Pancreas (tissue), 10 donors: ENCODE measurements at places on chromosomes 3 and 15.

DNA sequence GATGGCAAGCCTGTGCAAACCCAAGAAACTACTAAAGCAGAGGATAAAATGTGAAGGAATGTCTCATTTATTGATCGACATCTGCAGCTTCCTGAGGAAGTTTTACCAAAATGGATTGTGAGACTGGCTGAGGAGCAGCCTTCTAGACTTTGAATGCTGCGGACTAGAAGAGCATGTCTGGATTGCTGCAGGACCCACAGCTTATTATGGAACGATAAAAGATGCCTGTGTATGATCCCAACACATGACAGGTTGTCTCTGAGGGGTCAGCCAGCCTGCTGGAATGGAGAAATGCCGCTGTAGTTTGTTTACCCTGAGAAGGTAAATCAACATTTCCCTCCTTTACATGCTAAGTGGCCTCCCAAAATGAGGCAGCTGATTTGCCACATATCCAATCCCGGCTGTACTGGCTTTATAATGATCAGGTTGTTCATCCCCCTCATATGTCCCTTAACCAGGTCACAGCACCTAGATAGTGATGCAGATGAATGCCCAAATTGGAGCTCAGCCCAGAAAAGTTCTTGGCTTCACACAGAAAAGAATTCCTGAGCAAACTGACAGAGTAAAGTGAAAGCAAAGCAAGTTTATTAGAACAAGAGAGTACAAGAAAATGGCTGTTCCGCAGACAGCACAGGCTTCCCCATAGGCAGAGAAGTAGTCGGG is 63.9 kb downstream of the IL12A start:
- no peak for DNase-seq

- DNase-seq = no peak
Measured at GRCh38 chr3:104856741-104857140, 510.0 kb upstream of the ALCAM start.

GRCh38 chr15:96849271-96849900 is 518.9 kb downstream of the NR2F2 start:
- DNase-seq = no peak

- no peak for DNase-seq
Measured at GRCh38 chr3:5272387-5272786, 84.9 kb downstream of the EDEM1 start.

- DNase-seq = no peak
Measured at GRCh38 chr3:71446260-71446659, 137.3 kb downstream of the FOXP1 start.

GRCh38 chr15:76495487-76495886 is 158.9 kb downstream of the ISL2 start:
- no peak for DNase-seq

- DNase-seq = no peak
Measured at GRCh38 chr15:59282515-59283337, 76.1 kb downstream of the LDHAL6B start.

GRCh38 chr15:44727485-44728231 is 8.7 kb upstream of the TRIM69 start:
- no peak for DNase-seq

- no peak for DNase-seq
Measured at GRCh38 chr3:4950948-4951347, 28.3 kb upstream of the BHLHE40 start.

DNA sequence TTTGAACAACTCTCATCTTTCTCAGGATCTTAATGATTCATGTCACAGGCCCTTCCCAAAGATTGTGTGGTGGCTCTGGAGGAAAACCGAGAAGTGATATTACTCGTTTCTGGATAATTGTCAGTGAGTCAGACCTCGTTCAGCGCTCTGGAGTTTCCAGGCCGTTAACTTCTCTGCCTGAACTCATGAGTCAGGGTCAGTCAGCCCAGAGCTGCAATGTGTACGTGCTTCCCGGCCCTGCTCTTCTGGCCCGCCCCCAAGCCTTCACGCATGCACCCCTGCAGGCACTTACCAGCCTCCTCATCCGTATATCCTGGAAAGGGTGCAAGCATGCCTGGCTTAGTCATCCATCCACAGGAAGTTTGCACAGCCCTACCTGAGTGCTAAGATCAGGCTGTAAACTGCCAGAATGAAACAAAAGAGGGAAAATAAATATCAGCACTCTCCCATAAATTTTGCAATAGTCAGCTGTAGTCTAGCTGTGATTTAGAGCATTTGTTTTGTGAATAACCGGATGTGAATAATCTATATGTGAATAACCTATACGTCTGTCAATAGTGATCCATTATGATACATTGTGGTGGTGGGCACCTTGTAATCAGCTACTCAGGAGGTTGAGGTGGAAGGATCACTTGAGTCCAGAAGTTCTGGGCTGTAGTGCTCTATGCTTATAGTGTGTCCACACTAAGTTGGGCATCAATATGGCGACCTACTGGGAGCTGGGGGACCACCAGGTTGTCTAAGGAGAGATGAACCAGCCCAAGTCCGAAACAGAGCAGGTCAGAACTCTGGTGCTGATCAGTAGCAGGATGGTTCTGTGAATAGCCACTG is 35.3 kb upstream of the SEMA4B start:
- no peak for DNase-seq

- no peak for DNase-seq
Measured at GRCh38 chr15:37246065-37246464, 145.7 kb upstream of the MEIS2 start.

DNA sequence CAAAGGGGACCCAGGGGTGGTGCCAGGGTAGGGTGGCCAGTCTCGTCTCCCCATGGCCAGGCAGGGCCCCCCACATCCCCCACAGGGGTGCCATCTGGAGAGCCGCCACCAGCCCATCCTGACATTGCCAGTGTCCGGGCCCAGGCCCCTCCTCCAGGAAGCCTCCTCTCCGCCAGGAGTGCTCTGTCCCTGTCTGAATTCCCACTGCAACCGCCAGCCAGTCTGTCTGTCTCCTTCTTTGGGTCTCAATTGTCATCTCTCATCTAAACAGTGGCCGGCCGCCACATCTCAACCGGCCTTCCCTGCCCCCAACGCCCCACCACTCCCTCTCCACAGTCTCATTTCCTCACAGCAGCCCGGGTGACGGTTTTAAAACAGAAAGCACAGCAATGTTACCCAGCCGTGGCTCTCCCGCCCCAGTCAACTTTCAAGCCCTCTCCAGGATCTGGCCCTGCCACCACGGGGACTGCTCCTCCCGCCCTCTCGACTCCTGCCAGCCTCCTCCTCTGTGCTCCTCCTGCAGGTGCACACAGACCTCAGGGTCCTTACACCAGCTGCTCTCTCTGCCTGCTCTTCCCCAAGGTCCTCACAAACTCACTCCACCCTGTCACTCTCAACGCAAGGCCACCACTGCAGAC is 57.0 kb downstream of the IQSEC1 start:
- no peak for DNase-seq

DNA sequence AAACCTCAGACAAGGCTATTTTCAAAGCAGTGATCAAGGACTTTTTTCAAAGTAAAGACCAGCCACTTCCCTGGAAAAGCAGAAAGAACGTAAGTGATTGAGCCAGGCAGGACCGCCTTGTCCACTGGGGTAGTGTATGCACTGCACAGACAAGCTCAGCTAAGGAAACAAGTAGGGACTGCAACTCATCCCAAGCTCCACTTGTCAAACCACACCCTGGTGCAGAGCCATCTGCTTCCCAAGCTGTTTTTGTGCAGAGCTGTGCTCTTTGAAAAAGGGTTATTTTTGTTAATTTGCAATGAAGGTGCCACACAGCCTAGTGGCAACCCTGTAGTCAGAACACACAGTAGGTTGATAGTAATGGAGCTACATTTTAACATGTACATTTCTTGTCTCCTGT is 193.3 kb downstream of the ADAMTS9 start:
- no peak for DNase-seq

DNA sequence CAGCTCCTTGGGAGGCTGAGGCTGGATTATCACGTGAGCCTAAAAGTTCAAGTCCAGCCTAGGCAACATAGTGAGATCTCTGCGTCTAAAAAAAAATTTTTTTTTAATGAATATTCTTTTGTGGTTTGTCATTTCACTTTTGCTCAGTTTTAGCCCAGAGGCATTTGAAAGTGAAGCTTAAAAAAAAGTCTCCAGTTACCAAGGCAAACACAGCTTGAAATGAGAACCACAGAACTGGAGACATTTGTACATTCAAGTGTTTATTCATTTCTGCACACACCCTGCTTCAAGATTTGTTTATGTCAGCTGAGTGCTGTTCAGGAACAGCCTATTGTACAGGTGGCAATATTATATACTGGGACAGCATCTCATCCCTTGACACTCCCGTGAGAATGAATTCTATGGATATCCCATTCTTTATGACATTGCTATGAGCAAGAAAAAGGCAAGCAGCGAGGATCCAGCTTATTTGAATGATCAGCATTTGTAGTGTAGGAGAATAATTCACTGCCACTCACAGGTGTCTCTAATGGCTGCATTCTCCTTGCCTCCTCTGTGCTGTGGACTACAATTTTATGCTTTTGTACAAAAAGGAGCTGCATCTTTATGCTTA is 444.8 kb upstream of the GRM7 start:
- no peak for DNase-seq

GRCh38 chr3:11509173-11510000 is 134.3 kb downstream of the VGLL4 start:
- DNase-seq = peak; percentile 82

- no peak for DNase-seq
Measured at GRCh38 chr3:127618891-127619290, 10.1 kb upstream of the PODXL2 start.

GRCh38 chr3:62939707-62940106 is 64.5 kb upstream of the CADPS start:
- DNase-seq = no peak

- DNase-seq = no peak
Measured at GRCh38 chr3:154018100-154018696, 103.0 kb upstream of the ARHGEF26 start.

GRCh38 chr3:20405744-20406143 is 219.7 kb upstream of the SGO1 start:
- no peak for DNase-seq

DNA sequence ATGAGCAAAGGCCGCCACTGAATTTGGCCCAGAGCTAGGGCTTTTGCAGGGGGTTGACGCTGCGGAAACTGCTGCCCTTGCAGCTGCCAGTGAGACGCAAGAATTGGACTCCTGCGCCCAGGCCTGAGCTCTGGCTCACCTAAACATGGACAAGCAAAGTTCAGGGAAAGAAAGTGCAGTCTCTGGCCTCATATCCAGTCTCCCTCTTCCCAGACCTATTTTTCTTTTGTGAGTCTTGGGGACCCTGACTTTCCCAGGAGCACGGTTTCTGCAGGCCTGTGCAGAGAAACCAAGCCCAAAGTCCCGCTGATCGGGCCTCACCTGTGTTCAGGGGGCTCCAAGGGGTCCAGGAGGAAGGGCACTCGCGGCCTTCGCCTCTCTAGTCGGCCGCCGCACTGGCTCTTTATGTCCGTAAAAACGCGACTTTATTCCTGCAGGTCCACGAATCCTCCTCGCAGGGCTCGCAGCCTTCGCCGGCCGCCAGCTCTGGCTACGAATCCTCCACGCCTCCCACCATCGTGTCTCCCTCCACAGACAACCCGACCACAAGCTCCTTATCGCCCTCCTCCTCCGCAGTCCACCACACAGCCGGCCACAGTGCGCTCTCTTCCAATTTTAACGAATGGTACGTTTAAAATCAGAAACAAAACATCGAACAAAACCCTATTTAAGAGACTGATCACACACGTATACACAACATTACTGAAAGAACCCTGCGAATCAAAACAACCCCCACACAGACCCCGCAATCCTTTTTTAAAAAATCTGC is 3.9 kb downstream of the ZIC1 start:
- DNase-seq = no peak

DNA sequence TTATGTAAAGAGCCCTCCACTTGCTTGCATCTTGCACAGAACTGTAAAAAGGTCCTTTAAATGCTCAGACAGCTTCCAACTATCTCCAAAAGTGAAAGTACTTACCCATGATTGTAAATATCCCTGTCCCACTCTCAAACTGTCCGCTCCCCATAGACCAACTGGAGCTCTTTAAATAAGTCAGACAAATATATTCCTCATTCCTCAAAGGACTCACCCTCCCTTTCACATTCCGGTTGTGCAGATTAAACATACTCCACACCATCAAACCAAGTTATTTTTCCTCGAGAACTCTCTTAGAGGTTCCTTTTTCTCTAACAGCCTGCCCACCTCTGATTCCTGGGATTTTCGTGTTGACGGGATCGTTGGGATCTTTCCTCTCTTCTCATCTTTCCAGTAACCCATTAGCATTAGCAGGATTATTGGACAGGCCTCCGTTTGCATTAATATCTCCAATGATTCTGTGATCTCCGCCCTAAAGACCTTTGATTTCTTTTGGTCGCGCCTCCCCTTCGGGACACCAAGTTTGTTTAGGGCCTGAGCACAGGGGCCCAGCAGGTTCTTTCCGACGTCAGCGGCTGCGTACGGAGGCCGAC is 763 bp downstream of the GOLGB1 start:
- DNase-seq = peak; percentile 81

DNA sequence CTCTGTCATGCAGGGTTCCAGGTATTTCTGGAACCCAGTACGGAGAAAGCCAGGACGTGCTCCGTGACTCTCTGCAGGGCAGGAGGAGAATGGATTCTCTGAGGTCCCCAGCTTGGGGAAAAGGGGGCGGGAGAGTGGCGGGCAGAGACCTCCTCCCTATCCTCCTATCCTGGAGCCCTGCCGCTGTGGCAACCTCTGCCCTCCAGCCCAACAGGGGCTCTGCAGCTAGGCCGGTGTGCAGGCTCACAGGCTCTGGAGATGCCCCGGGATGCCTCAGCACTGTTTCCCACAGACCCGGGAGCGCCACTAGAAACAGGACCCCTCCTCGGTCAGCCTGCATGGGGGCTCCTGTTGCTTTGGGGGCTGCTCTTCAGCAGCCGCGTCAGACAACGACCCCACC is 43.1 kb downstream of the NUP210 start:
- no peak for DNase-seq

DNA sequence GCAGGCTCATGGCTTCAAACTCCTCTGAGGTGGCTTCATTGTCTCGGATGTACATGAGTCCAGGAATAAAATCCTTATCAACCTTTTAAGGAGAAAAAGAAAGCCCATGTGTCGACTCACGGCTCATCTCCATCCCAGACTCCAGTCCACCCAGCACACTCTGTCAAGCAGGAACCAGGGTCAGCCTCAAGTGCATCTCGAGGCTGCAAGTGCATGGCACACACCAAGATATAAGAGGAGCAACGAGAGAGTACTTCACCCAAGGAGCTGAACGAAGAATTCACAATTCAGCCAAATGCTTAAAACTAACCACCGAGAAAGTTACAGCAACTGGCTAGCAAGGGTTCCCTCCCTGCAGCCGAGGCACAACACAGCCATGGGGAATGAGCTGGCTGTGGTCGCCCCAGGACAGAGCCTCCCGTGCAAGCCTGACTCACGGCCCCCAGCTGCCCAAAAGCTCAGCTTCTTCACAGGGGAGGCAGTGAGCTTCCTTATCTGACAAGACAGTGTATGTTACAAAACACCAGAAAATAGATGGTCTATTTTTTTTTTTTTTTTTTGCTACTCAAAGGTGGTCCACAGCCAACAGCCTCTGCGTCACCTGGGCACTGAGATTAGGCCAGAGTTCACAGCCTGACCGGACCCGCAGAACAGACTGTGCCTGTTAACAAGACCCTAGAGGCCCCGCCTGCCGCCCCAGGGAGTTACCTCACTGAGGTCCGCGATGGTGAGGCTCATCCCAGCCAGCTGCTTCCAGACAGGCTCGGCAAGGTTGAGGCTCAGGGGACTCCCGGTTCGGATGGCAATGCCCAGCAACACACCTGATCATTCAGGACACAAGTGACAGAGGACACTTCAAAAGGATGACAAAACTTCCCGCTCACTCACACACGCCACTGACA is 15.9 kb upstream of the OCA2 start:
- DNase-seq = no peak
